ENCODE measurements at places on chromosomes 2 and 18. TPM values are rescaled to one million over a fixed set of nuclear protein-coding genes. Genes with fewer than 3 reads are reported as not detected.

Gene CNDP1
- total RNA-seq = not detected

Gene ADGRF3
- total RNA-seq = 4.9 TPM

Gene ECEL1
- total RNA-seq = not detected

Gene CCDC148
- 2.2 TPM for total RNA-seq

Gene CAPN14
- 0.13 TPM for total RNA-seq

Gene EPAS1
- total RNA-seq = 280 TPM

Gene CABLES1
- total RNA-seq = 24.9 TPM

Gene BCL11A
- total RNA-seq = 9.6 TPM

Gene SPC25
- total RNA-seq = 6.2 TPM
